ENCODE measurements at places on chromosomes 2 and 18. TPM values are rescaled to one million over a fixed set of nuclear protein-coding genes. Genes with fewer than 3 reads are reported as not detected.

DNA sequence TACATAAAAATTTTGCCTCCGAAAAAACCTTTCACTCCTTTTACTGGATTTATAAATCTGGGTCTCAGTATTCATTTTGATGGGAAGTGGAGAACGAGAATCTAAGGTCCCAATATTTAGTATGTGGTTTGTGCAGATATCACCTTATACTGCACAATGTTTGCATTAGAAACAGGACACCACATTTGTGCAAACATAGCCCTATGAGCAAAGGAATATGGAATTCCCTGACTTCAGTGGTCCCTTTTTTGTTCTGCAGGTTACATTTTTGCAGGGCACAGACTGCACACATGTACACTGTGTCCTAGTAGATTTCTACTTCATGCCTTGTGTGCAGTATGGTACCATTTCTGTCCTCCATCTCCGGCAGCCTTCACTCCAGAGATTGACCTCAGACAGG lies 130.0 kb downstream of the CDH19 start:
- H3K27ac ChIP-seq: no peak overlapping the region
- no peaks in the 10 kb centered on the region for H3K27me3 ChIP-seq
- DNase-seq: no peak
- H3K4me3 ChIP-seq: no peak overlapping the region

- peaks cover 37% of the 10 kb centered on the region for H3K27me3 ChIP-seq
- H3K36me3 ChIP-seq: no peaks in the 10 kb centered on the region
- H3K4me3 ChIP-seq: no peak overlapping the region
- peaks cover 2% of the 10 kb centered on the region for H3K4me1 ChIP-seq
- H3K27ac ChIP-seq: no peak overlapping the region
These were observed 3.6 kb downstream of the LDLRAD4 start for GRCh38 chr18:13221869-13222855.

GRCh38 chr18:10284540-10285282 lies 169.7 kb upstream of the APCDD1 start:
- no peaks in the 10 kb centered on the region for H3K36me3 ChIP-seq
- H3K27ac ChIP-seq: no peak overlapping the region
- H3K4me3 ChIP-seq: no peak overlapping the region
- peaks cover 13% of the 10 kb centered on the region for H3K27me3 ChIP-seq
- H3K4me1 ChIP-seq: no peaks in the 10 kb centered on the region

- no peak overlapping the region for H3K4me3 ChIP-seq
- H3K4me1 ChIP-seq: no peaks in the 10 kb centered on the region
- no peaks in the 10 kb centered on the region for H3K27me3 ChIP-seq
- no peaks in the 10 kb centered on the region for H3K36me3 ChIP-seq
- no peak overlapping the region for H3K27ac ChIP-seq
- no peak for DNase-seq
These were observed 483.2 kb upstream of the GYPC start for GRCh38 chr2:126172631-126173184.

DNA sequence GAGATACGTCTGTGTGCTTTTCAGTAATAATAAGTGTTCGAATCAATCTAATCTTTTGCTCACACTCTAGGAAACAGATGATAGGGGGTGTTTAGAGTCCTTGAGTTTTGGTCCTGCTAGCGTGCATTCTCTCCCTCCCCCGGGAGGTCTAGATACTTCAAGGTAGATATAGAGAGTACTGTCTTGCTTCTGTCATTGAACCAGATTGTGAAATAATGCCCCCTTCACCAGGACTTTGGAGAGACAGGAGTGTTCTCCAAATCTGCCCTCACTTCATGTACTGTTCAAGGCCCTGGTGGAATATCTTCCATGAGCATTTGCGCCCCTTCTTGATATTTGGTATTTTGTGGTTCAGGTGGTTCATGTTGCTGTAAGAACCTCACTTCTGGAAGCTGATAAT lies 59.4 kb upstream of the MGAT5 start:
- no peak for DNase-seq
- no peak overlapping the region for H3K4me3 ChIP-seq
- no peaks in the 10 kb centered on the region for H3K27me3 ChIP-seq
- no peak overlapping the region for H3K27ac ChIP-seq

- H3K27ac ChIP-seq: no peak overlapping the region
- no peak overlapping the region for H3K4me3 ChIP-seq
- H3K4me1 ChIP-seq: no peaks in the 10 kb centered on the region
These were observed 5.0 kb upstream of the CIDEA start for GRCh38 chr18:12248926-12249720.

DNA sequence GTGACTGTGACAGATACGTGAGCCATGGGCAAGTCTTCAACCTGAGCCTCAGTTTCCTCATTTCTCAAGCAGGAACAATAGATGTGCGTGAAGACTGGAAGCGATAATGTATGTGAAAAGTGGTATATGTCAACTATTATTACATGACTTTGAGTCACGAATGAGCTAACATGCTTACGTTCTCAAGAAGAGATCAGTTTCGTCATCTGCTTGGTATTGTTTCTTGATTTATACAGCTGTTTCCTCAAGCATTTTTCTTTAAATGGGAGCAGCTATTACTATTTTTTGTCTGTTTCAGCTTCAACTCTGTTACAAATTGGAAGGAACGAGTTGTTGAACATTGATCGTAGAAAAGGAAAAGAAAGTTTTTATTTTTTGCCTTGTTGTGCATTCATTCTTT lies 48.5 kb upstream of the THOC1 start:
- peaks cover 47% of the 10 kb centered on the region for H3K27me3 ChIP-seq
- no peak overlapping the region for H3K4me3 ChIP-seq
- no peaks in the 10 kb centered on the region for H3K36me3 ChIP-seq
- H3K27ac ChIP-seq: no peak overlapping the region

- peak; percentile 99 for DNase-seq
- no peaks in the 10 kb centered on the region for H3K36me3 ChIP-seq
- H3K27me3 ChIP-seq: no peaks in the 10 kb centered on the region
- H3K27ac ChIP-seq: peak overlapping the region; percentile 69
- H3K4me3 ChIP-seq: no peak overlapping the region
- peaks cover 19% of the 10 kb centered on the region for H3K4me1 ChIP-seq
These were observed 249.7 kb upstream of the NCKAP5 start for GRCh38 chr2:133817680-133818566.

DNA sequence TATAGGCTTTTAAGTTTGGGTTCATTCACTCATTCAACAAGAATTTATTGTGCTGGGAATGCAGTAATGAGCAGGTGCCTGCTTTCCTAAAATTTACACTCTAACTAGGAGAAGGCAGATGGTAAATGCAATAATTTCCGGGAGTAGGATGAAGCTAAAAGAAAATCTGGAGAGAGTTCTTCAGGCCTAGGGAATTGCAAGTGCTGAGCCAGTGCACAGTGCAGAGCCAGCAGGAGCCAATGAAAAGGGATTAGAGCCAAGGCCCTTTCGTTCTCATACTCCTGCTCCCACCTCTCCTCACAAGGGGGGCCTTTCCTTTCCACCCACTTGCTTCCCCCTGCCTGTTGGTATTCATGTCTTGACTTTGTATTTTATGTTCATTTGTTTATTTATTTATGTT lies 55.1 kb downstream of the CFAP221 start:
- no peaks in the 10 kb centered on the region for H3K4me1 ChIP-seq
- H3K4me3 ChIP-seq: no peak overlapping the region
- no peak overlapping the region for H3K27ac ChIP-seq
- no peak for DNase-seq
- H3K27me3 ChIP-seq: peaks cover 2% of the 10 kb centered on the region

DNA sequence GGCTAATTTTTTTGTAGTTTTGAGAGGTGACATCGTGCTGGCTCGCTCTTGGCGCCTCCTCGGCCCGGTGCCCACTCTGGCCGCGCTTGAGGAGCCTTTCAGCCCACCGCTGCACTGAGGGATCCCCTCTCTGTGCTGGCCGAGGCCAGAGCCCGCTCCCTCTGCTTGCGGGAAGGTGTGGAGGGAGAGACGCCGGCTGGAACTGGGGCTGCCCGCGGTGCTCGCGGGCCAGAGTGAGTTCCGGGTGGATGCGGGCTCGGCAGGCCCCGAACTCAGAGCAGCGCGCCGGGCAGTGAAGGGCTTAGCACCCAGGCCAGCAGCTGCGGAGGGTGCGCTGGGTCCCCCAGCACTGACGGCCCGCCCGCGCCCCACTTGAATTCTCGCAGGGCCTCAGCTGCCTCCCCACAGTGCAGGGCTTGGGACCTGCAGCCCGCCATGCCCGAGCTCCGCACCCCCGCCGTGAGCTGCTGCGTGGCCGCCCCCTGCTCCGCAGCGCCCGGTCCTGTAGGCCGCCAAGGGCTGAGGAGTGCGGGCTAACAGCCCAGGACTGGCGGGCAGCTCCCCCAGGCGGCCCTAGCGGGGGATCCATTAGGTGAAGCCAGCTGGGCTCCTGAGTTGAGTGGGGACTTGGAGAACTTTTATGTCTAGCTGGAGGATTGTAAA lies 113.2 kb upstream of the ZSWIM2 start:
- no peaks in the 10 kb centered on the region for H3K27me3 ChIP-seq
- no peak overlapping the region for H3K4me3 ChIP-seq
- DNase-seq: no peak
- H3K27ac ChIP-seq: no peak overlapping the region

DNA sequence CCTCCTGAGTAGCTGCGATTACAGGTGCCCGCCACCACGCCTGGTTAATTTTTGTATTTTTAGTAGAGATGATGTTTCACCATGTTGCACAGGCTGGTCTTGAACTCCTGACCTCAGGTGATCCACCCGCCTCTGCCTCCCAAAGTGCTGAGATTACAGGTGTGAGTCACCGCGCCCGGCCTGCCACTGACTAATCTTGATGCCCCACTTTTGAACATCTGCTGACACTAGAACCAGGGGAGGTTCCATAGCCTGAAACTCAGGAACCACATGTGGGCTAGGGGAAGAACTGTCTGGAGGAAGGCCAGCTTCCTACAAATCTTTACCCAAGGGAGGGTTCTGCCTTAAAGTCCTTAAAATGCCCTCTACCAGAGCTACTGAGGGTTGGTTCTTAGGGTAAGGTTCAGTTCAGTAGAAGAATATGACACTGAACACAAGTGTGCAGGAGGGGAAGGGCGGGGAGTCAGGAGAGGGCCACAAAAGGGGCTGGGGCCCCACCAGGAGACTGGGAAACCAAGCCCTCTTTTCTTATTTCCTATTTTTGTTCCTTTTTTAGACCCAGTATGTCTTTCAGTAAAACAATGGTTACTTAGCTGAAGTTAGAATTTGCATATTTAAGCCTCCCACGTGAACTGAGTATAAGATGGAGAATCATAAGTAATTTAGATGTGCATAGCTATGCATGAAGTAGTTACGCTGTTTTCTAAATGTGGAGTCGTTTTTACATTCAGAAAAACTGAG lies 6.3 kb upstream of the RAB31 start:
- H3K27ac ChIP-seq: no peak overlapping the region
- no peaks in the 10 kb centered on the region for H3K36me3 ChIP-seq
- DNase-seq: no peak
- H3K27me3 ChIP-seq: no peaks in the 10 kb centered on the region
- H3K4me3 ChIP-seq: no peak overlapping the region

- H3K4me3 ChIP-seq: no peak overlapping the region
- H3K27ac ChIP-seq: no peak overlapping the region
- no peaks in the 10 kb centered on the region for H3K4me1 ChIP-seq
- DNase-seq: no peak
These were observed 74.8 kb upstream of the PIEZO2 start for GRCh38 chr18:11224153-11224552.

- H3K27ac ChIP-seq: no peak overlapping the region
- H3K4me1 ChIP-seq: peaks cover 15% of the 10 kb centered on the region
- no peaks in the 10 kb centered on the region for H3K36me3 ChIP-seq
- H3K4me3 ChIP-seq: no peak overlapping the region
- no peak for DNase-seq
These were observed 12.1 kb downstream of the SERTAD2 start for GRCh38 chr2:64641599-64641998.

The ACAA2 gene
- polyA plus RNA-seq: 24.4 TPM

The DPP10 gene
- not detected for polyA plus RNA-seq

The ALKAL2 gene
- polyA plus RNA-seq: not detected

The FIGN gene
- polyA plus RNA-seq: 0.46 TPM

The GALR1 gene
- polyA plus RNA-seq: not detected

Measured in IMR-90 (cell line).